ENCODE measurements at places on chromosomes 12 and 14.

DNA sequence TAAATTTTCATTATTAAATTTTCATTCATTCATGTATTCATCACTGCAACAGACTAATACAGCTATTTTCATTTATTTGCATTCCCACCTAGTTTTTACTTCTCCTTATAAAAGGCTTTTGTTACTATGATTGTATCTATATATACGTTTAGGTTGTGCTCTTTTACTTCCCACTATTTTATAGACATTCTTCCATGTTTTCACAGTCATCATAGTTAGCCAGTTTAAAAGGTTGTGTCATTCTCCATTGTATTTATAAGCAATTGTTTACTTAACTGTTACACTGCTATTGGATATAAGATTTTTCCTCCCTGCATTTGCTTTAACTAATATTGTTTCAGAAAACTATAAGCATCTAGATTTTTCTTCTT, 12.0 kb downstream of the ABHD12B start:
- DNase-seq, result no peak

GRCh38 chr14:90785471-90785870, 30.8 kb downstream of the TTC7B start:
- DNase-seq, result no peak

- DNase-seq, result no peak
Measured at GRCh38 chr12:127401005-127401404, 866.0 kb upstream of the TMEM132C start.

DNA sequence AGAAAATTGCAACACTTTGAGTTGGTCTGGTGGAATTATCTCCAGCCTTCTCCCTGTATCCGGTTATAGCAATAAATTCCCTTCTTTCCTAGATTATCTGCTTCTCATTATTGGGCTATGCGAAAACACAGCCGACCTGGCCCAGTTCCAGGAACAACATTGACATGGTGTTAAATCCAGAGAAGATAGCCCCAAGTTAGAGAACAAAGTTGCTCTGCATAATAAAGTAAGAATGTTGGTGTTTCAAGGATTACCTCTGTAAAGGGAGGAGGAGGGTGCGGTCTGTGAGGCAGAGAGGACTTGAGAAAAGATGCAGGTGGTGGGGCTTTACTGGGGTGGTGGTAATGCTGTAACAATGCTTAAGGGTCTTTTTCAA, 12.1 kb downstream of the TCL1A start:
- no peak for DNase-seq

GRCh38 chr14:85599939-85600338, 70.0 kb downstream of the FLRT2 start:
- no peak for DNase-seq

GRCh38 chr12:11026118-11026517, 3.7 kb upstream of the TAS2R19 start:
- no peak for DNase-seq

- no peak for DNase-seq
Measured at GRCh38 chr12:47397664-47398281, 308.1 kb downstream of the RPAP3 start.

DNA sequence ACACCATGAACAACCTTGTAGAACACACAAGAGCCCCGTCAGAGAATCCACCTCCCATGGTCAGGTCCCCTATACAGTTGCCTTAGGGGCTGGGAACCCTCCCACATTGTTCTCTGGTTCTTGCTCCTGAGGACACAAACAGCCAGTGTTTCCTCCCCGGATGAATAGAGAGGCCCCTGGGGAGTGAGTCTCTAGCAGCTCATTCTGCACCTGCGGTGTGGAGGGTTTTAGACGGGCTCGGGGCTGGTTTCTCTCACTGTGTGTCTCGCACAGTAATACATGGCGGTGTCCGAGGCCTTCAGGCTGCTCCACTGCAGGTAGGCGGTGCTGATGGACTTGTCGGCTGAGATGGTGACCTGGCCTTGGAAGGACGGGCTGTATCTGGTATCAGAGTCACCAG, 1052.1 kb downstream of the TMEM121 start:
- DNase-seq, result no peak

DNA sequence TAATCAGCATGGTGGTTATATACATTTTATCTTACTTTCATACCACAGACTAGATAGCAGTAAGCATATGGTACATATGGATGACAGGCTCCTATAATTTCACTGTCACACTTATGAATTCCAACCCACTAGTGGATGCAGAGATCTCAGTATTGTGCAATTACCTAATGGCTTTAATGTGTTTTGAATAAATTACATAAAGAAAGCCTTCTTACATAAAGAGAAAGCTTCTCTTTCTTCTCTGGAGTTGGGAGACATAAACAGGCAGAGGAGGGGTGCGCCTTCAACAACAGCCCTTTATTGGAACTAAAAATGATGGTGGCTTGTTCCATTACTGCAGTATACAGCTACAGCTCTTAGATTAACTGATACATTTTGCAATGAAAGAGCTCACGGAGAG, 52.6 kb downstream of the SAV1 start:
- DNase-seq, result no peak

GRCh38 chr12:28905220-28905955, 243.7 kb upstream of the FAR2 start:
- DNase-seq, result no peak

- no peak for DNase-seq
Measured at GRCh38 chr14:72607386-72608130, 286.3 kb downstream of the DPF3 start.

DNA sequence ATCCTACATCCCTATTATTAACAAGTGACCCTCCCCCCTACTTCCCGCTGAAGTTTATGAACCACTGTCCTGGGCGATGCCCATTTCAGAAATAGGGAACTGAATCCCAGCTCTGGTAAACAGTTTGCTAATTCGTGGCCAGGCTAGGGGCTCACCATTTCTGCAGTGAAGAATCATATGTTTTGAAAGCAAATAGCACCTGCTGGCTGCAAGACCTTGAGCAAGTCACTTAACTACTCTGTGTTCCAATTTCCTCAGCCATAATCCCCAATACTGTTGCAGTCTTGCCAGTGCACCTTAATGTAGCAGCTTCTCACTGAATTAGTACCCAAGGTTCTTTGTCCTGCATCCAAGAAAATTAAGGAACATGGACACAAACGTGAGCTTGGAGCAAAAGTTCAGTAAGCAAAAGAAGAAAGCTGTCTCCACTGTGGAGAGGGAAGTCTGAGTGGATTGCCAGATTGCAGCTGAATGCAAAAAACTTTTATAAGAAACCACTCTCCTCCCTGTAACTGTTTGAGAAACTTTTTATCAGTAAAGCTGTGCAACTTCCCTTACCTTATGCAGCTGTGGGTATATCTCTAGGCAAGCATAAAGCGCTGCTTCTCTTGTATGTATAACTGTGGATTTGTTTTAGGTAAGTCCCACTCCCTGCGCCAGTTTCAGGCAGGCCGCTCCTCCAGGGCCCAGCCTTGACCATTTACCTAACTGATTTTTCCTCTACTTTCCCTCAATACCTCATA, 824 bp downstream of the OAS1 start:
- no peak for DNase-seq

DNA sequence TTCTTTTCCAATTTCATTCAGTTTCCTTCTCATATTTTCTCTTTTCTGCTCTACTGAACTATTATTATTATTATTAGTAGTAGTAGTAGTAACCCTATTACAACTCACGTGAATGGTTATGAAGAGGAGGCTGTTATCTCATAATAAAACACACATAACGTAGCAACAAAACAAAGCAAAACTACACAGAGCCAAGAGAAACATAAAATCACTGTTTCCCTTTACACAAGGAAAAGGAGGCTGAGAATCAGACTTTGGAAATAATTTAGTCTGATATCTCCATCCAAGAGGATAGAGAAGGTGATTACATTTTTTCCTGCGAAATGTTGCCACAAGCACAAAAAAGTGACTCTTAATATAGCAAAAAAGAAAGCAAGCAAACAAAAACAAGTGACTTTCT, 975.8 kb upstream of the FLRT2 start:
- no peak for DNase-seq

DNA sequence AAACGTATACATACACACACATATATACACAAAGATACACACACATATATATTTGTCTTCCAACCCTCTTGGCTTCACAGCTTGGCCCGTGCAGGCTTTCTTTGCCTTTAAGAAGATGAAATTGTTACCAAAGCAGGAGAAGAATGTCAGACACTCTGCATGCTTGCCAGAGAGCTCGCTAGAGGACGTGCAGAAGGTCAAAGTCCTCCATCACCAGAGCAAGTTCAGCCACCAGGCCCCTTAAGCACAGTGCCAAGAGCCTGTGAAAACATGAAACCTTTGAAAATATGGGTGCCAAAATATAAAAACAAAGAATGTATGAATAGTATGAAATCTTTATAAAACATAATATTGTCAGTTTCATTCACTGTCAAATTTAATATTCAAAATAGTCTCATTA, 14.9 kb upstream of the MCRS1 start:
- no peak for DNase-seq

DNA sequence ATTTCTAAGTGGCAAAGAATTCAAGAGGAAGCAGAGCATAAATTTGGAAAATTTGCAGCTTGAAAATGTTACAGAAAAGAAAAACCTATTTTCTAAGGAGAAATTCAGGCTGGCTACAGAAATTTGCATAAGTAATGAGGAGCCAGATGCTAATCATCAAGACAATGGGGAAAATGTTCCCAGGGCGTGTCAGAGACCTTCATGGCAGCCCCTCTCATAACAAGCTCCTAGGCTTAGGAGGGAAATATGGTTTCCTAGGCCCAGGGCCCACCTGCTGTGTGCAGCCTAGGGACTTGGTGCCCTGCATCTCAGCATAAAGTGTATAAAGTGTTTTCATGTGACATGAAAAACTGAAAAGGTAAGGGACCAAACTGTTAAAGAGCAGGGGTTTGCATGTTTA, 1796.3 kb upstream of the FLRT2 start:
- no peak for DNase-seq

GRCh38 chr12:40344312-40344711, 119.5 kb downstream of the LRRK2 start:
- no peak for DNase-seq

DNA sequence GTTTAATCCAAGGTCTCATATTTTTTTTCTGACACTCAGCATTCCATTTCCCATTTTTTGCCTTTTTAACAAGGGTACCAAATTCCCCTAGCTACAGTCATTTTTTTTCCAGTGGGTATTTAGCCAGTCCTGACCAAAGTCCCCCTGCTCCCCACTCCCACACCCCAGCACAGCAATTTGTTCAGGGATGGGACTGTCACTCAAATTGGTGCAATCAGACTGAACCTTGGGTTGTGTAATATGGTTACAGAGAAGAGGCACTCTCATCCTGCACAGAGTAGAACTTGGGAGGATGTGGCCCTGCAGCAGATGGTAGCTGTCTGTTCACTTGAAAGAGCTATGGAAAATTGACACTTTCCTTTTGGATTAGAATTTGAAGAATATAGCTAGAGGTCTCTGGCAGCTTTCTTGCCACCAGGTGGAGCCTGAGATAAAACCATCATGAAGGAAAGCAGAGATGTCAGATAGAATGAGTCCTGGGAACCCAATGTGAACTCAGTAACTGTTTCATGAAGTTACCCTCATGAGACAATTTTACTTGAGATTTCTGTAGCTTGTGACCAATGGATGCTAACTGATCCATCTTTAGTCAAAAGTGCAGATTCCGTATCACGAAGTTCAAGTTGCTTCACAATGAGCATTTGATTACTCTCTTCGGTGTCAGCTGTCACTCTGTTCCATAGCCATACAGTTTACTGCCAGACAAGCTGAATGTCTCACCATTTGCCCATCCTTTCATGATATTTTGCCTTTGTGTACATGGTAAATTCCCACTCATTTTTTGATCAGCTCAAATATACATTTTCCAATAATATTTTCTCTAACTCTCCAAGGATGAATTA, 394.0 kb upstream of the SYT1 start:
- no peak for DNase-seq

GRCh38 chr12:47396902-47397663, 308.7 kb downstream of the RPAP3 start:
- no peak for DNase-seq

- no peak for DNase-seq
Measured at GRCh38 chr14:24426150-24426911, 3.1 kb downstream of the CBLN3 start.

DNA sequence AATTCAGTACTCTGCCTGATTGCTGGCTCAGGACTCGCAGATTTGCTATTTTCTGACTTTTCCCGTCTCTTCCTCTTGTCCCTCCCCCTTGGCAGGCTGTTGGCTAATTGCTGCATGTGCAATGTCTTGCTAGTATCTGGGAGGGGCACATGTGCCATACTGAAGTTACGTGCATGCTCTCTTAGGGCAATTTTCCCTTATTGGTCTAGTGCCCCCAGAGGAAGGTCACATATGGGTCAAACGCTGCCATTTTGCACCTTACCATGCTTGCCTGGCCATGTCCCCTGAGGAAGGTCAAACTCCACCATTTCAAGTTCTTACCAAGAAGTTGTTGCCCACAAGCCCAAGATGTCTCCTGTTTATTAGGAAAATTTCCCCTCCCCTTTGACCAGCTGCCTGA, 13.9 kb upstream of the ERC1 start:
- no peak for DNase-seq

- DNase-seq, result no peak
Measured at GRCh38 chr12:29067430-29067829, 81.6 kb upstream of the FAR2 start.

GRCh38 chr14:87756661-87757060, 236.3 kb downstream of the GALC start:
- DNase-seq, result no peak

DNA sequence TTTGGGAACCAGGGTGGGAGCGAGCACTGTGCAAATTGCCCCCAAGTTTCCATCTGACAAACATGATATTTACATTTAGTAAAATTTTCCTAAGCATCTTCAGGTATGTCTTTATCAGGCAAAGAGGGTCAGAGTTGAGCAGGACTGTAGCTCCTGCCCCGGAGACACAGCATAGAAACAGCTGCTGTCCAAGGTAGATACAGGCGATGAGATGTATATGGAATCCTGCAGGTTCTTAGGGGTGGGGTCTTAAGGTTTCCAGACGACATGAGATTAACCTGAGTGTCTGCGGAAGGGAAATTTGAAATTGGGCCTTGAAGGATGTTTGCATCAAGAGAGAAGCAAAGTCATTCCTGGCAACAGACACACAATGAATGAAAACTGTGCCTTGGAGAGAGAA, 998.8 kb downstream of the AACS start:
- no peak for DNase-seq

- no peak for DNase-seq
Measured at GRCh38 chr12:97112136-97112535, 205.1 kb downstream of the NEDD1 start.

DNA sequence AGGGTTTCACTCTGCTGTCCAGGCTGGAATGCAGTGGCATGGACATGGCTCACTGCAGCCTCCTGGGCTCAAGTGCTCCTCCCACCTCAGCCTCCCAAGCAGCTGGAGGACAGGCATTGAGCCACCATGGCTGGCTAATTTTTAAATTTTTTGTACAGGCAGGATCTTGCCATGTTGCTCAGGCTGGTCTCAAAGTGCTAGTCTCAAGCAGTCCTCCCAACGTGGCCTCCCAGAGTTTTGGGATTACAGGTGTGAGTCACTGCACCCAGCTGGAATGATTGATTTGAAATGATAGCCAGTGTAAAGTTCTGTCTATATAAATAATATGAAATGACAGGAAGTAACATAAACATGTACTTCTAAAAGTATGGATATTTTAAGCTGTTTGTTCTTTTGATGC, 172.7 kb downstream of the FUT8 start:
- DNase-seq, result no peak
